Subcutaneous adipose tissue (tissue), 4 donors: ENCODE measurements at places on chromosomes 4 and X. TPM values are rescaled to one million over a fixed set of nuclear protein-coding genes. Genes with fewer than 3 reads are reported as not detected.

Gene CSAG1
- total RNA-seq, result not detected

Gene RBM47
- total RNA-seq, result 84.3 TPM

Gene GLOD5
- total RNA-seq, result not detected

Gene USP27X
- 2.5 TPM for total RNA-seq

Gene FGF13
- total RNA-seq, result 22.6 TPM

Gene GPR34
- 16.2 TPM for total RNA-seq

Gene CSAG2
- not detected for total RNA-seq

Gene CPLX1
- 0.34 TPM for total RNA-seq

Gene SSX1
- not detected for total RNA-seq

Gene PABPC1L2B
- total RNA-seq, result not detected

Gene PGAM4
- total RNA-seq, result not detected

Gene PFKFB1
- 54.6 TPM for total RNA-seq

Gene SLC10A4
- not detected for total RNA-seq

Gene DKC1
- 23.3 TPM for total RNA-seq

Gene ADGRG2
- total RNA-seq, result 5.8 TPM

Gene CLIC2
- 26.2 TPM for total RNA-seq

Gene TMPRSS11B
- not detected for total RNA-seq

Gene USP26
- total RNA-seq, result not detected

Gene TEX11
- not detected for total RNA-seq

Gene MSX1
- 12.1 TPM for total RNA-seq
